ENCODE measurements at places on chromosomes 12 and 14. TPM values are rescaled to one million over a fixed set of nuclear protein-coding genes. Genes with fewer than 3 reads are reported as not detected.

GRCh38 chr12:109948368-109948767 is 47.8 kb downstream of the GIT2 start:
- no peak for DNase-seq

DNA sequence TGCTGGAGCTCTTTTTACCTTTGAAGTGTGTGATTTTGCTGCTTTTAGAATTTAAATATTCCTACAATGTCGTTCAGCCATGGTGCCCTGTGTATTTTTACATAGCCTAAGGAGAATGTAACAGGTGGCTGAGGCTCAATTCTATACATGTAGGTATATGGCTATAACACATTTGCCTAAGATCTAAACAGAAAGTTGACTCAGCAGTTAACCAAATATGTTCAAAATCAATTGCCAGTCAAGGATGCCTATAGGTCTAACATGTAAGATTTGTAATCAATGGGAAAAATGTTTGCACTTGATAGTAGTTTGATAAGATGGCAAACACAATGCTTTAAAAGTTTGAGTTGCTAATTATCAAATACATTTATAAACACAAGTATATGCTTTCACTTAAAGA is 8.2 kb downstream of the PAWR start:
- DNase-seq: no peak

Gene SLC8A3
- 32.6 TPM for total RNA-seq

DNA sequence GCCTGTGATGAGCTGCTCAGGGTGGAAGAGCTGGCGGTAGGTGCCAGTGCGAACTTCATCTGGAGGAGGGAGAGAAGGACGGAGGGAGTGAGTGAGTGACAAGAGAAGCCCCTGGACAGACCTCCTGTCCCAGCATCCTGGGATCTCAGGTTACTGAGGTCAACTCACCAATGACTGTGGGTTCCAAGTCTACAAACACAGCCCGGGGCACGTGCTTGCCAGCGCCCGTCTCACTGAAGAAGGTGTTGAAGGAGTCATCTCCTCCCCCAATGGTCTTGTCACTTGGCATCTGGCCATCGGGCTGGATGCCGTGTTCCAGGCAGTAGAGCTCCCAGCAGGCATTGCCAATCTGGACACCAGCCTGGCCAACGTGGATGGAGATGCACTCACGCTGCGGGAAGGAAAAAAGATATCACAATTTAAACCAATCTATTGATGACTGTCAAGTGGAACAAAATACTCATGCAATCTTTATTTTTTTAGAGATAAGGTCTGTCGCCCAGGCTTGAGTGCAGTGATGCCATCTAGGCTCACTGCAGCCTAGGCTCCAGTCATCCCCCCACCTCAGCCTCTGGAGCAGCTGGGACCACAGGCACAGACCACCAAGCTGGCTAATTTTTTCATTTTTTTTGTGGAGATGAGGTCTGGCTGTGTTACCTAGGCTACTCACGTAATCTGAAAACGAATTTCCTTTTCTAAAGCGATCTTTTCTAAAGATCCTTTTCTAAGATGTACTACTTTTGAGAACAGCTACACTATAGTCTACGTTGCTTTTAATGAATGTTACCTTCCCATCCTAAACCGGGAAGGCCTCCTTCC is 1.7 kb downstream of the TUBA1B start:
- DNase-seq: no peak

Gene RNU6-8
- not detected for total RNA-seq
